ENCODE measurements at places on chromosomes 11 and 22.

- no peak for DNase-seq
Observed at GRCh38 chr22:17888855-17889254, 114.6 kb upstream of the BID start.

DNA sequence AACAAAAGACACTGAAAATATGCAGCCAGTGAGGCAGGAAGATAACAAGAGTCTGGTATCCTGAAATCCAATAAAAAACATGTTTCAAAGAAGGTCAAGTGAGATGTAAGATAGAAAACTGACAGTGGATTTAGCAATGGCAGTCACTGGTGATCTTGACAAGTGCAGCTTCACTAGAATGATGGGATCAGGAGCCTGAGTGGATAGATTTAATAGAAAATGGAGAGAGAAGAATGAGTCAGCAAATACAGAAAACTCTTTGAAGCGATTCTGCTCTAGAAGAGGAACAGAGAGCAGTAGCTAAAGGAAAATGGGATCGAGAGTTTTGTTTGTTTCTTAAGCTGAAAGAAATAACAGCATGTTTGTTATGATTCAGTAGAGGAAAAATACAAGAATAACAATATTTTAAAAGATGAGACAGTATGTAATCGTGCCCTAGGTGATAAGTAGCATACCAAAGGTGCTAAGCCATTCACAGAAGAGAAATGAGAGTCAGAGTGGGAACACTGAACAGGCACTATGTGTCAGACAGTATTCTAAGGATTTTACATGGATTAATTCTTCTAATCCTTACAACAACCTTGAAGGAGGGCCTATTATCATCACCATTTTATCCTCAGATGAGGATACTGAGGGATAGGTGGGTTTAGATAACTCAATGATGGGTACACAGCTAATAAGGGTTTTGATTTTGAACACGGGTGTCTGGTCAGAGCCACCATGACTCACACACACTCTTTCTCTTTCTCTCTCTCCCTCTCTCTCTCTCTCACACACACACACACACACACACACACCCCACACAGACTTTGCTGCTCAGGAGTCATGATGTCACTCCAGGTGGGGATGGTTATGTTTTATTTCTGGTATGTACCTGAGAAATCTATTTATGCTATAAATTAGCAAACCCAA lies 36.3 kb downstream of the MRE11 start:
- no peak for DNase-seq

GRCh38 chr22:48091060-48091650 lies 1328.7 kb downstream of the TBC1D22A start:
- no peak for DNase-seq

DNA sequence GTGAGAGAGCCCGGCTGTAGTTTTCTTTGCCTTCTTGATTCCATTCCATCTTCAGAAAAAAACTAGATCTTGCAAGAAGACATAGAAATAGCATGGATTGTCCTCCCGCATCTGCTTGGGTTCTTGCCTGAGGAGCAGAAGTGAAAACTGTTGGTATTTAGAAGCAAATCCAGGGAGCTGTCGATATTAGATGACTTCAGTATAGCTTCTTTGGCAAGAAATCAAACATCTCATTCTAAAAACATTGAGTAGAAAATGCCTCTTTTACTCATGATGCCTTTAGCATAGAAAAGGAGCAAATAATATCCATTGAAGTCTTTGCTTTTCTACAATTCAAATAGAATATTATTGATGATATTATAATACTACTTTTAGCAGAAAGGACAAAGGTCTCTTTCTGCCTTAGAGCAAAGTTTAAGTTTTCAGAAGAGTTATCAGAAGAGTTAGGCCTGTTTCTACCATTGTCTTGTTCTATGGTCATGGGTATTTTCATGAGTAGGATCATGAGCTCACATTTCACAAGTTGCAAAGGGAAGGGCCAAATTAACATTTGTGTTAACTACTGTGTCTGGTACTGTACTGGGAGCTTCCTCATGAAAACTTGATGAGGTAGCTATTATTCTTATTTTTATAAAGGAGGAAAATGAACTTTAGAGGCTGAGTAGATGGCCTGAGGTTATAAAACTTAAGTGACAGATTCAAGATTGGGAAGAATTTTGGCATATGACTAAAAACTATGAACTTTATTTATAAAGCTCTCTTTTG lies 49.7 kb downstream of the EXT2 start:
- no peak for DNase-seq

- peak; percentile 78 for DNase-seq
Observed at GRCh38 chr22:24994070-24994763, 41.7 kb downstream of the KIAA1671 start.

GRCh38 chr11:59877325-59877724 lies 1.3 kb upstream of the OOSP3 start:
- no peak for DNase-seq

DNA sequence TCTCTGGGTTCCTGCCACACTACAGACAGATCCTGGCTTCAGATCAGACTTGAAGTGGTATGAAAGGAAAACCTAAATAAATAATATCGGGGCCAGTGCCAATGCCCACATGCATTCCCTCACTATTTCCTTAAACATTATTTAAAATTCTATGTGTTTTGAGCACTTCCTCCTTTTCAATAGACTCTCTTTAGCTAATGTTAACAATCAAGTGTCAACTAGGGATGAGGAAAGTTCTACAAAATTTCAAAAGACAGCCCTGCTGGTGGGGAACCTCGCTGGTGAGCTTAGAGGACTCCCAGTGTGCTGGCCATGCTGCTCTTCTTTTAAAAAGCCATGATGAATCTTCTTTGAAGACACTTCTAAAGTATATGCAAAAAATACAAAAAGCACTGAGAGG lies 87.5 kb downstream of the ENTHD1 start:
- DNase-seq: no peak

DNA sequence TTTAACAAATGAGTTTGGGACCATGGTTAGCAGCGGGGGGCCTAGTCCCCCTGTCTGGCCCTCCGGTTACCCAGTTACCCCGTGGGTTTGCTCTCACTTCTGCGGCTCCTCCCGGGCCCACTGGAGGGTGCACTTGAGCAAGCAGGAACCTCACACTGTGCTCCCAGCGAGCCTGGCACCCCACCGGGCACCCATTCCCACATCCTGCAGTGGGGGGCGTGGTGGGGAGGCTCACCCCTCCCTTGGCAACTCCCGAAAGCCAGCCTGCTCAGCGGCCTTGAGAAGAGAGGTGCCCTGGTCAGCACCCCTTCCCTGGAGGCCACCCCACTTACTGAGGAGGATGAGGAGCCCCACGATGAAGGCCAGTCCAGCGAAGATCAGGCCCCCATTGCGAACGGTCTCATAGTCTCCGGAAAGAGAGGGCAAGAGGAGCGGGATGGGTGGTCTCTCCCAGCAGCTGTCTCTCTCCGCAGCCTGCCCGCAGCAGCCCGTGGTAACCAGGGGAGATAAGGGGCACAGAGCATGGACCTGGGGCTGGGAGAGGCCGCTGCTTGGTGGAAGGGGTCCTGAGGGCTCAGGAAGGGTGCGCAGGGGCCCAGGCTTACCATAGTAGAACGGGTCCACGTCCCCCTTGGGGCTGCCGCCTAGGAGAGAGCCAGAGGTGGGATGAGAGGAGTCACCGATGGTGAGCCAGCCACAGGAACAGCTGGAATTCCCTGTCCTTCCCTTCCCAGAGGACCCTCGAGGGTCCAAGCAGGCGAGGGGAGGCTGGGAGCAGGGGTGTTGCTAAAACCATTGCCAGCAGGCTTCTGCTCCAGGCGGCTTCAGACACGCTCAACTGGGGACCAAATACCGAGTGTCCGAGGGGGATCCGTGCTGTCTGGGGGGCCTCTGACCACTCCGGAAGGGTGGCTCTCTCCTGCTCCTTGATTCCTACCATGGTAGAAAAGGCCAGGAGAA lies 2.2 kb downstream of the FXYD2 start:
- DNase-seq: peak; percentile 71

- no peak for DNase-seq
Observed at GRCh38 chr11:72234514-72234830, 9.5 kb downstream of the PHOX2A start.

DNA sequence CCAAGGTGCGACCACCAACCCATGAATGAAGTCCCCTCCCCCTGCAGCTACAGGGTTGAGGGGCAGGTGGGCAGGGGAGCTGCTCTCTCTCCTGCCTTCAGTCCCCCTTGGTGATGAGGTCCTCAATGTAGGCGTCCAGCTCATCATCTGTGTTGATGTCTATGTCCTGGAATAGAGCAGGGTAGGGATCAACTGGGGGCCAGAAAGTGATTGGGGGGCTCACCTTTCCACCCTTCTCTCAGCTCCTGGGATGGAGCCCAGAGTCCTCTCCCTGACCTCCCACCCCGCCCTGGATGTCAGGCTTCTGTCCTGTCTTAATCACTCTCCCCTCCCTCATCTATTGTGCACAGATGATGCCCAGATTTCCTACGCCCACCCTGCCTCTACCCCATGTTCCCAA lies 41.9 kb downstream of the MORC2 start:
- DNase-seq: no peak

DNA sequence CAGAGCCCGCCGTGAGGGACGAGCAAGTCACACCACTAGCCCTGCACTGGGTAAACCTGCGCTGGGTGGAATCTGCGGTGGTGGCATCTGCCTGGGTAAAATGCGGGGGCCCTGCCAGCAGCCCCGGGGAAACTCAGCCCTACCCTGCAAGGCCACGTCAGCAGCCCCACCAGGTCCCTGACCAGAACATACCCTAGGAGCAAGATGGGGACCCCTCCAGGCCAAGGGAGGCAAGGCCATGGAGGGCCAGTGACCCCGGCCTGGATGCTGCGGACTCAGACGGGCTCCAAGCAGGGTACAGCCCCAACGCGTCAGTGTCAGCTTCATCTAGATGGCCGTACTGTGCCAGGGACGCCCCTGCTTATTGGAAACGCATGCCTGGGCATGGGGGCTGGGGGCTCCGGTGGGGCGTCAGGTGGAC lies 26.3 kb downstream of the TOLLIP start:
- DNase-seq: no peak

DNA sequence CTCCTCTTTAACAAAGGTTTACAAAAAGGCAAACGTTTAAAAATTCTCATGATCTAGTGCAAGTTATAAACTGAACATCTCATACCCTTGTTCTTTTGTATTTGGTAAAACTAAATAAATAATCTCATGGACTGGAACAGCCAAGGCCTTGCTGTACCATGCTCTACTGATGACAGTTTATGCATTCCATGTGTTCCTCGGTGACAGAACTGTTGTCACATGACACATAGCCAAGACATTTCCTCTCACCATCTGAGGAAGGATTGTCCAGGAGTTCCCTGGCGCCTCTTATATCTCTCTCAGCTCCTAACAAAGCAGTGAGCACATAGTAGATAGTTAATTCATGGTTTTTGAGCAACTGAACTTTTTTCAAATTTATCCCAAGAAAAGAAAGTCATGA lies 12.6 kb downstream of the CCDC83 start:
- no peak for DNase-seq

DNA sequence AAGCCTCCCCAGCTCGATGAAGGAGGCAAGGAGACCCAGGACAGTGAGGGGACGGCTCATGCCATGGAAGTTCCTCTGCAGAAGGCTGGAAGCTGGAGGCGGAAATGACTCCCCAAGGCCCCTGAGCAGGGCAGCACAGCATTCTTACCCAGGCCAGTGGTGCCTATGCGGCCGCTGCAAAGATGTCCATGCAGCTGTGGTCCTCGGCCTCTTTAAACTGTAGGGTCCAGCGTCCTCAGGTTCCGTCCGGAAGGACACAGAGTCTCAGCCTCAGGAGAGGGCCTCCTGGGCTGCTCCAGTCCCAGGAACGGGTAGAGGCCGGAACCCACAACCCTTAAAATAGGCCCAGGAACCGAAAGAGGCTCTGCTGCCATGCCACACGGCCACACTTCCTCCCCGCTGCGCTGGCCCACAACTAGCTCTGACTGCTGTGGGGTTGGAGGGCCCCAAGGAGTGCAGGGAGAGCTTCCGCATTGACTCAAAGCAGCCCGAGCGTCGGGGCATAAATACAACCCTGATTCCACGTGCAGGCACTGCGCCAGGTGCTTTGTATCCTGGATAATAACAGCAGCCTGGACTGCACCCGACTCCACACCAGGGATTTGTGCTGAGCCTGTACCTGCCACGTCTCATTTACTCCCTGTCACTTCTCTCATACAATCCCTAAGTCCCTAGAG lies 5.5 kb downstream of the KIAA0930 start:
- DNase-seq: no peak

DNA sequence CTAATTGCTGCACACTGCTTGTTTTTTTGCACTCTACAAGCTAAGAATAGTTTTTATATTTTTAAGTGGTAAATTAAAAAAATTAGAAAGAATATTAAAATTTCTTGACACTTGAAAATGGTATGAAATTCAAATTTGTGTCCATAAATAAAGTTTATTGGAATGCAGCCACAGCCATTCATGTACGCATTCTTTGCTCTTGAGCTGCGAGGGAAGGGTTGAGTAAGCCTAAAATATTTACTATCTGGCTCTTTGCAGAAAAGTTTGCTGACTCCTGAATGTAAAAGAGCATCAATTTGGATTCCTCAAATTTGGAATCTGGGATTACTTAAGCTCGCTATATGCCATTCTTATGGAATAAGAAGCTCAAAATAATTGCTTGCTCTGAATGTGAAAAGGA lies 3.4 kb upstream of the ADAMTS8 start:
- DNase-seq: no peak

GRCh38 chr11:46200537-46201281 lies 76.8 kb upstream of the CREB3L1 start:
- DNase-seq: no peak

DNA sequence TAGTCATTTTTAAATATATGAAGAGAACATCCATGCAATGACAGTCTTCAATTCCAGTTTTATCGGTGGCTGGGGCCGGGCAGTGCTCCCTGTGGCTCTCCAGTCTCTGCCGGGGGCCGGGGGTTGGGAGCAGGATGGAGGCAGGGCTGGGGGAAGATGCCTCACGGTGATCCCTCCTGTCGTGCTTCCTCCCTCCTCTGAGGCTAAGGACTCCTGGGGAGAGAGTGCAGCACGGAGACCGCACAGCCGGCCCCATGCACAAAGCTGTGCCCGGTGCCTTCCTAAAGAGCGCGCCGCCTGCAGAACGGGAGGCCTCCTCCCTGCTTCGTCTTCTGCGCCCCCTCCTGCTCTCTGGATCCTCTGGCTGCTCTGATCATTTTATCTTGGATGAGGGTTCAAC lies 20.5 kb downstream of the GAL start:
- no peak for DNase-seq

DNA sequence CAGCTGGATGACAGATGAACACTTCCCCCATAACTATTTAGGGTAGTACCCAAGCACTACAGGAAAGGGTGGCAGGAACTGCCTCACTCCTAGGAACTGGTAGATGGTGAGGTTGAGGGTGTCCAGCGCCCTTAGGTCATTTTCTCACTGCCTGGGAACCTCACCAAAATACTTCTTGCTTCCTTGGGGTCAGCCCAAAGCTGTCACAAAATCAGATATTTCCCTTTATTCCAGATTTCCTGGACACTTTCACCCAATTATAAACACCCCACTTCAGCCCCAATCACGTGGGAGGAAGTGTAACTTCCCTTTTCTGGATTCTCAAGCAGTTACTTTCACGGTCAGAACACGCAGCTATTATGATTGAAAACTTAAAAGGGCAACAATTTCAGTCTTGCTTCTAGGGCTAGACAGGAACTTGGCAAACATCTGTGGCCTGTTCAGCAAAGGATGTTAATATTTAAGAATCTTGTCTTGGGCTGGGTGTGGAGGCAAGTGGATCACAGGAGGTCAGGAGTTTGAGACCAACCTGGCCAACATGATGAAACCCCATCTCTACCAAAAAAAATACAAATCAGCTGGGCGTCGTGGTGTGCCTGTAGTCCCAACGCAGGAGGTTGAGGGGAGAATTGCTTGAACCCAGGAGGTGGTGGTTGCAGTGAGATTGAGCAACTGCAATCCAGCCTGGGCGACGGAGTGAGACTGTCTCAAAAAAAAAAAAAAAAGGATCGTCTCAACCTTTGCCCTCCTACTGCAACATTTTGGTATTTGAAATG lies 4.0 kb downstream of the FTH1 start:
- no peak for DNase-seq
